ENCODE measurements at places on chromosomes 11 and 22.

DNA sequence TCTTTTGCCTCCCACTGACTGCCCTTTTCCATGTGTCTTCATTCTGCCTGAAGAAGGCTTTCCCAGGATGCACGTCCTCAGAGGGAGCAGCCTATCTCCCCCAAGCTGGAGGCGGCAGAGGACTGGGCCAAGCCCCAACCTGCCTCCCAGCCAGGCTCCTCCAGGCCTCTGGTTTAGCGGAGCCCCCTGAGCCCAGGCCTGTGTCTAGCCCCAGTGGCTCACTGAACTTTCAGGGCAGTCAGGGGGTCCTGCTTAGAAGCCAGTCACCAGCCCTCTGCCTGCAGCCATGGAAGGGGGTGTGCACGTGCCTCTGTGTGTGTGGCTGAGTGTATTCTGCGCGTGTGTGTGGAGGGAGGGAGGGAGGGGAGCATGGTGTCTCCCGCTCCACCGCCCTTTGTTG, 10.4 kb upstream of the GRK2 start:
- no peak for DNase-seq

GRCh38 chr11:130217133-130218031, 57.8 kb downstream of the ST14 start:
- DNase-seq, result peak; percentile 14

DNA sequence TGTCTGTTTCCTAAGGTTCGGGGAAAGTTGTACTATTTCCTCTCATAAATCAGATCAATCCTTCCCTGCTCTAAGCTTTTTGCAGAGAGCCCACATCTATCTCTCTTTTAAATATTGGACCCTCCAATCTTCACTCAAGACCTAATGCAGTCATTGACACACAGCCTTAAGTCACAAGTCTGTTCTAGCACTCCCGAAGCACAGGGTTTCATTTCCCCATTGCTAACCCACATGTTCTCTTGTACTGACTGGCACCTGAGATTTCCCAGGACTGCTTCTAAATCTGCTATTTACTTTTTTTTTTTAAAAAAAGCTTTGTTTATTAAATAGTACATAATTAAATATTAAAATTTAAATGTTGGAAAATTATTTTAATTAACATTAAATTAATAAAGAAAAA, 674.7 kb downstream of the TBC1D22A start:
- DNase-seq, result no peak

DNA sequence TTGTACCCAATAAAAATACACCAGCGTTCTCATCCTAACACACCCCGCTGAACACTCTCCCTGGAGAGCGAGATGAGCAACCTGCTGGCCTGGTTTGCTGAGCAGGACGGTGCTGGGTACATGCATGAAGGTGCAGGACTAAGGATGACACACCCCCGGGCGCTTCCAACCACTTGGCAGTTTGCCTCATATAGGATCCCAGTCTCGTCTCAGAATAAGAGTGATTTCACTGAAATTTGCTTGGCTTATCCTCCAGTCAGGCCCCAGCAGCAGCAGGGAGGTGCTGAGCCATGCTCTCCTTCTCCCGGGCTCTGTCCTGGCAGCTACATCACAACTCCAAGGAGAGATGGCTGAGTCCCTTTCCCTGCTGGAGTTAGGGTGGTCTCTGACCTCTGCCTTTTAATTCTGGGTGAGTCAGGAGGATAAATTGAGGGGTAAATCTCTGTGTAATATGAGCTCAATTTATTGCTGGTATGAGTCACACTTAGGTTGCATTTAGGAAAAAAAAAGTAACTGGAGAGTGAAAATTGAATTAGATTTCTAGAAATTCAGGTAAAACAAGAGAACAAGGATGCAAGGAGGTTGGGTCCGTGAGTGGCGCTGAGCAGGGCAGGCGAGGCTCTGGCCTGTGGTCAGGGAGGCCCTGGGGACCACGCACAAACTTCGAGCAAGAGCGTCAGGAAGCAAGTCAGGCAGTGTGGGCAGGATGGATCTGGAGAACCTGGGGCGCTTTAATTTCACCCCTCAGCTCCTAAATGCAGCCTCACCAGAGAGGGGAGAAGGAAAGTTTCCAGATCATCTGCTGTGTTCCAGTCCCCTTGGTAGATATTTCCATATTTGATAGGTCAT, 974.0 kb downstream of the TBC1D22A start:
- DNase-seq, result no peak

- DNase-seq, result no peak
Measured at GRCh38 chr11:127110542-127110941, 110.0 kb upstream of the KIRREL3 start.

- DNase-seq, result no peak
Measured at GRCh38 chr22:36922711-36923110, 9.3 kb downstream of the CSF2RB start.

- DNase-seq, result no peak
Measured at GRCh38 chr11:130828741-130829140, 87.5 kb downstream of the SNX19 start.

- no peak for DNase-seq
Measured at GRCh38 chr22:27251563-27251962, 550.0 kb downstream of the MN1 start.

DNA sequence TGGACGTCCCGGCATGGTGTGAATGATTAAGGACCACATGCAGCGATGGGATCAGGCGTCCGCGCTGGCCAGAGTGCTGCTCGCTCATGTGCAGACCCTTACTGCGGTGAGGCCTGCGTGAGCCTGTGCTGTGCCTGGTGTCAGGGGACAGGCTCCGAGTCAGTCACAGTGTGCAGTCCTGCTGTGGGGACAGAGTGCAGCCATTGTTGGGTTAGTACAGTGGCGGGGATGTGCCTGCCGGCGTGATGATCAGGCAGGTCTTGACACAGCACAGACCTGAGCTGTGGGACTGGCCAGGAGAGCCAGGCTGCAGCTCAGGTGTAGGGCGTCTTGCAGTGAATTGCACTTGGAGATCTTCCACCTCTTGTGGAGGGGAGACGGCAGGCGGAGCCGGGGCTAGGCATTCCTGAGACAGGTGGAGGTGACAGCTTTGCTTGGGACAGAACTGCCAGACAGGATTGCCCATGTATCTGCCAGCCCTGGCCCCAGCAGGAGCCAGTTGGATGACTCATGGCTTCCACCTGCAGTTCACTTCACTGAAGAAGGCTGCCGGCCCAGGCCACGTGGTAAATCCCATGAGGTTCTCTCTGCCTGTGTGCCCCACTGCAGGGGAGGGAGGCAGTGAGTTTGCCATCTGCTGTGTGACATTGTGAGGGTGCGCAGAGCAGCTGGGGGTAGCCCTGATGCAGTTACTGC, 17.3 kb downstream of the TRMU start:
- DNase-seq, result no peak

- DNase-seq, result no peak
Measured at GRCh38 chr22:38086001-38086845, 2.2 kb upstream of the SLC16A8 start.

GRCh38 chr11:74330075-74330858, 18.8 kb upstream of the P4HA3 start:
- DNase-seq, result no peak

DNA sequence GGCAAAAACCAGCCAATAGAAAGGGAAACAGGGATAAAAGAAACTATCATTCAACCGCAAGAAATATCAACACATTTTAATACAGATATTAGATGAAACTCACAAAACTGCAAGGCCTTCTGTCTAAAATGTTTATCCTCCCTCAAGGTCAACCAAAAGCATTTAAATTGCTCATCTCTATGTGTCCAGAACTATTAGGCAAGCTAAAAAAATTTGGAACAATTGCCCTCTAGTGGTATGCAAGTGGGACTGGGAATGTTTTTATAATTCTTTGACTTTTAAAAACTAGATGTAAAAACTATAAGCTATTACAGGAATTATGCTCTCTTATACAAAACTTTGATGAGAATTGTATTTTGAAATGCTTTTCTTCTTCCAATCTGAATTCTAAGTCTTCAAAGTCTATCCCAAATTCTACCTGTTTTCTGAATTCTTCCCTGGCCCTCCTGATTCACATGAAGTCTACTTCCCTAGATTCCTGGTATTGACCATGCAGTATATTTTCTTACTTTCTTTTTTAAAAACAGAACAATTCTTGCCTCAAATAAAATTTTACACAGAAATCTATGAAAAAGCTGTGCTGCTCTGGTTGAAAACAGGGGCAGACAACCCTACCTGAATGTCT, 4.9 kb downstream of the CWC15 start:
- DNase-seq, result no peak

GRCh38 chr11:86519064-86519911, 144.6 kb downstream of the CCDC81 start:
- DNase-seq, result no peak

DNA sequence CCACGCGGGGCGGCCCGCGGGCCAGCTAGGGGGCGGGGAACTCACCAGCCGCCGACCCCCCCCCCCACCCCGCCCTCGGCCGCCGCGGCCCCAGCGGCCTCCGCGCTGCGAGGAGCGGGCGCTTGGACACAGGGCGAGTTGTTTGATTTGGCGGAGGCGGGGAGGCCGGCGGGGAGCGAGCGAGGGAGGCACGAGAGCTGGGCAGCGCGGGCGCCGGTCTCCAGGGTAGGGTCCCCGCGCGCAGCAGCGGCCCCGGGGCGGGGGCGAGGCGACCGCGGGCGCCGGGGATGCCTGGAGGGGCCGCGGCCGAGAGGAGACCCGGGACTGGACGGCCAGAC, 64.4 kb downstream of the NAV2 start:
- no peak for DNase-seq

GRCh38 chr11:62546244-62546928, at the start of gene AHNAK:
Gene AHNAK, minus strand, starts transcription at chr11:62546806. Its CDS starts 10,708 bp downstream, at chr11:62536098.
- DNase-seq, result peak; percentile 80

DNA sequence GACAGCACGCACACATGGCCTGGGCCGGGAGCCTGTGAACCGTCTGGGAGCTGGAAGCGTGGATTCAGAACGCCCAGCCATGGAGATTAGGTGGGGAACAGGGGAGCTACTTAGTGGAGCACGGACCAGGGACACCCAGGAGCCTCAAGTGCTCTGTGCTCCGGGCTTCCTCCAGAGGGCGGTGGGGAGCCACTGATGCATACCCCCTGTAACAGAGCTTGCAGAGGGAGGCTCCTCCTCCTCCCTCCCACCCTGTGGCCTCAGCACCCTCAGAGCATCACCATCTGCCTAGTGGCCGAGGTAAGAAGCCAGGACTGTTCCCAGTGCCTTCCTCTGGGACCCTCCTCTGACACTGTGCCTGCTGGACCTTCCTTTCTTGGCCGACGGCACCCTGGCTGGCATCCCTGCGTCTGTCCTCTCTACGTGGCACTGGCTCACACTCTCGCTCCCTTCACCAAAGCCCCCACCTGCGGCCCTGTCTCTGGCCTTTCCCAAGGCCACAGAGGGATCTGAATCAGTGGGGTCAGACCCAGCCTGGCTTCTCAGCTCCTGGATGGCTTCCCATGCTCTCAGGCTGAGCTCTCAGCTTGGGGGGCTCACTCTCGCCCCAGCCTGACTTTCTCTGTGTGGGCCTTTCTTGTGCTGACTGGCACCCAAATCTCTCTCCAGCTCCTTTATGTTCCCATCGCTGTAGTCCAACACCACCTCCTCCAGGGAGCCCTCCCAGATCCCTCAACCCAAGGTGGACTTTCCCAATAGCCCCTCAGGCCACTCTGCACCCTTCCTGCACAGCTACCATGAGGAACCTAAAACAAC, 780.9 kb downstream of the BRD1 start:
- peak; percentile 22 for DNase-seq

GRCh38 chr11:79294845-79295731, 145.7 kb downstream of the TENM4 start:
- DNase-seq, result no peak

- DNase-seq, result no peak
Measured at GRCh38 chr11:45655831-45656230, 9.6 kb downstream of the CHST1 start.

DNA sequence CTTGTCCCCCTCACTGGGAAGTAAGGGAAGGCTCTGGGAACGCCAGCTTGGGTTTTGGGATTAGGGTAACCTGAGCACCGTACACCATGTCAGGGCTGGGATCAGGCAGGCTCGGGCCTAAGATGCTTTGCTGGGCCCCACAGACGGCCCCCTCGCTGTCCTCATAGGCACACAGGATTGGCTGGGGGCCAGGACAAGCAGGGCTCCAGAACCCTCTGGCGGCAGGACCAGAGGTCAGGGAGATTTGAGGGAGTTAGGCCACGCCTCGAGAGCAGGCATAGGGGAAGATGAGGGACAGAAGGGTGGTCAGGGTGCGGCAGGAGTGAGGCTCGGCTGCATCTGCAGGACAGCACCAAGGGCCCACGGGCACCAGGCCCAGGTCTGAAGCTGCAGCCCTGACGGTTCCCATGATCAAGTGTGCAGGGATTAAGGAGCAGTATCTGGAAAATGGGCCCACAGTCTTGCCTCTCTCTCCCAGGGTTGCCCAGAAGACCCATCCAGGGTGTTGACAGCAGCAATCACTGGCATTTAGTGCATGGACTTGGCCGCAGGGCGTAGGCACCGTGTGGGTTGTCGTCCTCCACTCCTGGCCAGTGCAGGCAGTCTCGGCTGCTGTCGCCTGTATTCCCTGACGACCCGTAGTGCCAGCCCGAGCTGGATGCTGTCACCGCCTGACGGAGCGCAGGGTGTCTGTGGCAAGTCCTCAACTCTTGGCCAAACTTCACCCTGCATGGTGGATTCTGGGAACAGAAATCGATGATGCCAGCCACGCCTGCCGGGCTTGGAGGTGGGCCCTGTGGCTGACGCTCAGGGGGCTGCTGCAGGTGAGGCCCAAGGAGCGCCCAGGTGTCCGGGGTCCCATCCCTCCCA, 15.7 kb upstream of the GNB1L start:
- no peak for DNase-seq

DNA sequence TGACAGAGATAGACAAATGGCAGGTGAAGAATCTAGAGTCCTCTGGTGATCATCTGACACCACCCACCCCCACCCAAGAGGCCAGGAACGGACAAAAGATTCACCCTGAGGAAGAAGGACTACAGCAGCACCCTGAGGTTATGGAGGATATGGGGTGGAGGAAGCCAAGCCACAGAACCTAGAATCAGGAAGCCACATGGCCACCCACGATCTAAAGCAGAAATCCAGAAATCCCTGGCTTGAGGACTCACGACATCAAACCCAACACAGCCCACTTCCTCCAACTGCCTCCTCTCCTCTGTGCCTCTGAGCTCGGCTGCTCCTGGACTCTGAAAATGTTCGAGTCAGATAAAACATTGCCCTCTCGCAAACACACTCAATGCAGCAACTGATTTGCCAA, 364.3 kb downstream of the SHANK2 start:
- no peak for DNase-seq

All from activated CD4-positive, alpha-beta memory T cell treated with anti-CD3 and anti-CD28 coated beads, Interleukin-2, amount 10 ng/mL, durations not matched to agents 7 days and 5 days (primary cell).